ENCODE measurements at places on chromosomes 7 and 10.

- DNase-seq: no peak
Observed at GRCh38 chr10:113350311-113351040, 202.4 kb upstream of the HABP2 start.

GRCh38 chr7:100185726-100186125, 8.0 kb downstream of the STAG3 start:
- no peak for DNase-seq

- DNase-seq: peak; percentile 45
Observed at GRCh38 chr7:37656913-37657530, 26.5 kb upstream of the GPR141 start.

DNA sequence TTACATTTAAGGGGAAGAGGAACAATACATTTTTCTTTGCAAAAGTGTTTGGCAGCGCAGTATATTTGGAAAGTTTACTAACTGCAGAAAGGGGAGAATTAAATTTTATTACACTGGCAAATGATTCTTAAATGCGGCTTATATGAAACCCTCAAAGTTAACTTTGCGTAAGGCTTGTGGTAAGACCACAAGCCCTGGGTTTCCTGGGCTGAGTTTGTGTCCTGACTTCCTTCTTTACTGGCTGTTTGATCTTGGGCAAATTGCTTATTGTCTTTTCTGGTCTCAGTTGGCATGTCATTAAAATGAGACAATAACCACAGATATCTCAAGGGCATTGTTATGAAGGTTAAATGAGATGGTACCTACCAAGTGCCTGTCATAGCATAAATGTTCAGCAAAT, 106.8 kb downstream of the GLRX3 start:
- peak; percentile 75 for DNase-seq

- no peak for DNase-seq
Observed at GRCh38 chr7:127799535-127800305, 147.7 kb downstream of the SND1 start.

- DNase-seq: no peak
Observed at GRCh38 chr7:45969940-45970339, 48.9 kb upstream of the IGFBP3 start.

- no peak for DNase-seq
Observed at GRCh38 chr10:82880776-82881290, 1005.8 kb downstream of the NRG3 start.

- no peak for DNase-seq
Observed at GRCh38 chr10:49831352-49832035, 69.4 kb upstream of the OGDHL start.

- no peak for DNase-seq
Observed at GRCh38 chr10:31345886-31346285, 26.9 kb downstream of the ZEB1 start.

- no peak for DNase-seq
Observed at GRCh38 chr7:149573519-149573918, 75.9 kb upstream of the ZNF746 start.

- peak; percentile 18 for DNase-seq
Observed at GRCh38 chr7:90736968-90737939, 141.1 kb downstream of the CDK14 start.

DNA sequence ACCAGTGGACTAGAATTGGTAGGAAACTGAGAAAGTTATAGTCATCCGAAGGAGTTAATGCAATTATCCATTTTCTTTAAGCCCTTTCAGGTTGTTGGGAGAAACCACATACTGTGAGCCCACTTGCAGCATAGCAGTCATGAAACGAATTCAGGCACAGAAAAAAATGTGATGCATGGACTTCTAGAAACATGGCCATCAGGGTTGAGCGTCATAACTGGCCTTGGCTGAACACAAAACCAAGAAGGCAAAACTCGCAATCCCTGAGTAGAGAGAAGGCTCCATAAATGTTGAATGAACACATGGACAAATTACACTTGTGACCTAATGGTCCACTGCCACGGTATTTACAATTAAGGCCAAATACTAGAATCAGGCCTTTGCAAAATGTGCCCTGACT, 121.9 kb downstream of the FAM107B start:
- DNase-seq: no peak

DNA sequence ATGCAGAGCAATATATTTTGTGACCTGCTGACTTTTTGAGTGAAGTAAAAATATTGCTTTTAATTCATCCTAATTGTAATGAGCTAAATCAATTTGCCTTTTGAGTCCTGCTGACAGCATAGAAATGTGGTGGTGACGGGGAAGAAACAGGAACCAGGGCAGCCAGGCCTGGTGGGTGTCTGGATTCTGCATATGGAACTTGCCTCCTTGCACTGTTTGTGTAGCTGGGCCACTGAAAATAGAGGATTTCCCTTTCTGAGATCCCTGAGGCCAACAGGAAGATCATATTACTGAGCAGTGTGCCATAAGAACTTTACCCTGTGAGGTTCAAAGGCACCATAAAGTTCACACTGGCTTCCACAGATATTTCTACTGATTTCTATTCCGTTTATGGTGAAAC, 488.4 kb upstream of the AKR1E2 start:
- DNase-seq: no peak

DNA sequence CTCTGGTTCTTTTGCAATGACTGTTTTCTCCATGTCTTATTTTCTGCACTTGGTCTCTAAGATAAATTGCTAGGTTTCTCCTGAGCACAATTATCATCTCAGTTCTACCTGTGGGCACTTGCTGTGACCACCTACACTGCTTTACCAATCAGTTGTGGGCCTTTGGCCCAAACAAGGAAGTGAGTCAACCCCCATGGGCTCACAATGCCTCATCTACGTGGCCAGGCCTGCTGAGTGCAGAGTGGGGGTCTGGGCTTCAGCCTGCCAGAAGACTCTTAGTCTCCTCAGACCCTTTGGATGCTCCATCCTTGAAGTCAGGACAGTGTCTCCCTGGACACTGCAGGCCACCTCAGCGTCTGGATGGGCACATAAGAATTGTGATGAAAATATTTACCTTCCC, 20.3 kb downstream of the SCART1 start:
- no peak for DNase-seq

DNA sequence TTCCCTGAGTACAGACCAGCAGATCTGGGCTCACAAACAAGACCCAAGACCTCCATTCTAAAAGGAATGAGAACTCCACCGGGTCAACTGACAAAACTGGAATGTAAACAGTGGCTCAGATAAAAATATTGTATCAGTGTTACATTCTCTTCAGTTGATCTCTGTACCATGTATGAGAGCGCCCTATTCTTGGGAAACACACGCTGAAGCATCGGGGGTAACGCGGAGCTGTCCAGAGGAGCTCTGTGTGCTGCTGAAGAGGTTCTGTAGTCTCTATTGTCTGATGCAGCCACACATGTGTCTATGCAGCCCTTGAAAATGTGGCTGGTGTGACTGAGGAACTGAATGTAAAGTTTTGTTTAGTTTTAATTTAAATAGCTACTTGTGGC, 39.7 kb downstream of the HIPK2 start:
- no peak for DNase-seq

GRCh38 chr10:108597657-108598319, 1325.5 kb downstream of the XPNPEP1 start:
- no peak for DNase-seq

DNA sequence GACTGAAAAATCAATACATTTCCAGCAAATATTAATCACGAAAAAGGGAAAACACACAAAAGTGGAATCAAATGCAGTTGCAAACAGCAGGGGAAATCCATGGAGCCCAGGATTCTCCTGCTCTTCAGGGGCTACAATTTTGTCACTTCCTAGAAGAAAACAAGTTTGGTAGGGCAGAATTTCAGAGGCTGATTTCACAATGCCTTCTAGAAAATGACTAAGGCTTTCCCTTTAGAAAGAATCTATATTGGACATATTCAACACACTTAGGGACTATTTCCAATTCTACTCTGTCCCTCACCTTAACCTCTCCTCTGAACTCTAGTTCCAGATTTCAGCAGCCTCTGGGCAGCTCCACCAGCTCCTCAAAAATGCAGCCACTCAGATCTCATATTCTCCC, 111.3 kb downstream of the HECTD2 start:
- DNase-seq: no peak

DNA sequence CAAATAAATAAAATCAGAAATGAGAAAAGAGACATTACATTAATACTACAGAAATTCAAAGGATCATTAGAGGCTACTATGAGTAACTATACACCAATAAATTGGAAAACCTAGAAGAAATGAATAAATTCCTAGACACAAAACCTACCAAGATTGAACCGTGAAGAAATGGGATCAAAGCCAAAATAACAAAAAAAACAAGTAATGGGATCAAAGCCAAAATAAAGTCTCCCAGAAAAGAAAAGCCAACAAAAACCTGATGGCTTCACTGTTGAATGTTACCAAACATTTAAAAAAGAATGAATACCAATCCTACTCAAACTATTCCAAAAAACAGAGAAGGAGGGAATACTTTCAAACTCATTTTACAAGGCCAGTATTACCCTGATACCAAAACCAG, 20.0 kb downstream of the GSDME start:
- no peak for DNase-seq

- DNase-seq: no peak
Observed at GRCh38 chr7:68381731-68382130, 1216.5 kb upstream of the AUTS2 start.

- DNase-seq: no peak
Observed at GRCh38 chr7:8360564-8361153, 72.8 kb upstream of the NXPH1 start.

DNA sequence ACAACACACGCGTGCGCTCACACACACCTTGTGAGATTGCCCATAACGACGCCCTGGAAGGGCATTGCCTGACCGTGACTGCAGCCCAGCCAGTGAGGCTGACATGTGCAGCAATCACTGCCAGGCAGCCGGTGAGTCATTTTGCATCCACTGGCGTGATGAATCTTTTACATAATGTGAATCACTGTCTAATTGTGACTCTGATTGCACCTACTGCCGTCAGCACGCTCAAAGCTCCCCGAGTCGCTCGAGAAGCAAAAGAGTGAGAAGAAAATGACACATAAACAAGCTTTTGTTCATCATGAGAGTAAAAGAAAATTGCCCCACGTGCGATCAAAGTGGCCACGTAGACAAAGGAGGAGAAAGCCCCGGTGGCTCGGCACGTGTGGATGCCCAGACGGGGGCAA, 117.4 kb upstream of the PFKP start:
- DNase-seq: no peak

GRCh38 chr7:131909151-131909768, 352.8 kb upstream of the PODXL start:
- no peak for DNase-seq

- DNase-seq: no peak
Observed at GRCh38 chr10:89256340-89256739, 4.8 kb upstream of the LIPA start.

GRCh38 chr7:131111081-131111576, 216.5 kb upstream of the MKLN1 start:
- peak; percentile 62 for DNase-seq

GRCh38 chr7:41992881-41993867, 243.8 kb downstream of the GLI3 start:
- no peak for DNase-seq

GRCh38 chr7:158113321-158114025, 474.1 kb downstream of the PTPRN2 start:
- no peak for DNase-seq

GRCh38 chr10:122590153-122590552, 29.6 kb downstream of the DMBT1 start:
- no peak for DNase-seq

DNA sequence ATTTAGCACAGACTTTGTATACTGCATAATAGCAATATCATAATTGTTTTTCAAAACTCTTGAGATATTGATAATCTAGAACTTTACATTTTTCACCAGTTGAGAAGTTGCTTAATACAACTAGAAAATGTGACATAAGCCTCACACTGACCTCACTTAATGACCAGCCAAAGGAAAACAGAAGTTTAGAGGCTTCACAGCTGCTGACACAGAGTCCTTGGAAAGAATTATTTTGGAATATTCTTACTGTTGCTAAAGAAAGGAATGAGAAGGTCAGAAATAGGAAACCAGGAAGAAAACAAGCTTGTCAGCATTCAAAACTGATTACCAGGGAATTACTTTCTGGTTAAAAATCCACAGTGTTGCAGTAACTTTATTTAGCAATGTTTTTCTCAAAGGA, 35.5 kb upstream of the WASL start:
- no peak for DNase-seq

DNA sequence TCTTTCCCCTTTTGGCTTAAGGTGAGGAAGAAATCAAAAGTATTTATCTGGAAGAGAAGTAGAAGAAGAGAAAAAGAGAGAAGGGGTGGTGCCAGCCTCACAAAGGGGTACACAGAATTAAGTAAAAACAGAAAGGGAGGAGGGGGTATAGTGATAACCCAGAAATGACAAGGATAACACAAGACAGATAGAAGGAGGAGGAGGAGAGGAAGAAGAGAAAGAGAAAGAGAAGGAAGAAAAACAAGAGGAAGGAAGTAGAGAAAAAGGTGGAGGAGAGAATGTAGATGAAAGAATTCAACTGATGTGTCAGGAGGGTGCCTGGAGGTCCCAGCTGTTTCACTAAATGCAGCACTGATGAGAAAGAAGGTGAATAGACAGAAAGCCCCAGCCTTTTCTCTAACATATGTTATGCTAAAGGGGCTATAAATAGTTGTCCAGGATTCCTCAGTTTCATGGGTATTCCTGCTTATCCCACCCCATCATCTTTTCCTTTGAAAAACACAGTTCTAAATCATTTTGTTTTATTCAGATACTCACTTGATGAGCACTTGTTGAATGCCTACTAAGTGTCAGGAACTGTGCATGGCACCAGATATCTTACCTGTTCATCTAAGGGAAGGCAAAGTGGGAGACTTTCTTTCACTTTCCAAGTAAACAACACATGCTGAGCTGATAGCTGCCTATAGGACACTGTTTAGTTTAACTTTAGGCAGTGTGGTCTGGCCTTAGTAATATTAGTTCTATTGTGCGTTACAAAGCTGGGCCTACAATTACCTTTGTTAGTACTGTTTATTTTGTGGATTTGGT, 8.0 kb downstream of the SEMA3E start:
- DNase-seq: no peak

- DNase-seq: no peak
Observed at GRCh38 chr7:98240961-98241673, 10.9 kb downstream of the TECPR1 start.

DNA sequence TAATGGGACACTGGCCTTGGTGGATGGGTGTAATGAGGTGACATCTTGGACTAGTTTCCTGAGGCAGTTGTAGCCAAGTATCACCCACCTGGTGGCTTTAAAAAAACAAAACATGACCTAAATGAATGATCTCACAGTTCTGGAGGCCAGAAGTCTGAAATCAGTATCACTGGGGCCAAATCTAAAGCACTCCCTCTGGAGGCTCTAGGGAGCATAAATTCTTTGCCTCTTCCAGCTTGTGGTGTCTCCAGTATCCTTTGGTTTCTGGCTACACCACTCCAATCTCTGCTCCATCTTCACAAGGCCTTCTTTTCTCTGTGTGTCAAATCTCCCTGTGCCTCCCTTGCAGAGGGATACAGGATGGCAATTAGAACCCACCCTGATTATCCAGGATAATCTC, 342.9 kb downstream of the CALN1 start:
- no peak for DNase-seq

DNA sequence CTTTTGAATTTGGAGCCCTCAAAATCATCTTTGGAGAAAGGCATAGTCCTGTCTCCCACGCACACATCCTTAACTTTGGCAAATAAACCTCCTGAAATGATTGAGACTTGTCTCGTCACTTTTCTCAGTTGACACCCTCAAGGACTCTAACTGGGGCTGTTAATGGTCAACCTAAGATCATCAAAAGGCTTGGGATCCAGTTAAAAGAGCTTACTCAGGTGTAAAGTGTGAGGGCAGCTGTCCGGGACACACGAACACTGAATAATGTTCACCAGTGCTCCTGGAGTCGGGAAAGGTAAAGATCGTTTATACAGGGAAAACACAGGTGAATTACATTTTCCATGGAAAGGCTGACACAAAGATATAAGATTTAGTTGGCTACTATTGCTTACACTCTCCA, 84.7 kb downstream of the PAXIP1 start:
- no peak for DNase-seq

- DNase-seq: peak; percentile 62
Observed at GRCh38 chr10:128263891-128264688, 137.9 kb upstream of the MKI67 start.

All from common myeloid progenitor, CD34-positive (primary cell).